ENCODE measurements at places on chromosomes 1 and 21.

DNA sequence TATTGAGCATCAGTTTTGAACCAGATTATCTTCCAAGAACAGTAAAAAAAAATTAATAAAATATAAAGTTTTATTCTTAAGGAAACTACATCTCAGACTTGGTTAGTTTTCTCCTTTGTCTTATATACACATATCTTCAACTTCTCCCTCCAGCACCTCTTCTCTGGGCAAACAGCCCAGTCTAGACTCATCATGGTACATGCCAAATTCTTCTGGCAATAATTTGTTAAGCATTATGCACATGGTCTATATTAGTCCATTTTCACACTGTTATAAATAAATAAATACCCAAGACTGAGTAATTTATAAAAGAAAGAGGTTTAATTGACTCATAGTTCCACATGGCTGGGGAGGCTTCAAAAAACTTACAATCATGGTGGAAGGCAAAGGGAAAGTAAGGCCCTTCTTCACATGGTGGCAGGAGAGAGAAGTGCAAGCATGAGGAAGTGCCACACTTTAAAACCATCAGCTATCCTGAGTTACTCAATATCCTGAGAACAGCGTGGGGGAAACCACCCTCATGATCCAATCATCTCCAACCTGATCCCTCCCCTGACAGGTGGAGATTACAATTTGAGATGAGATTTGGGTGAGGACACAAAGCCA is 108.7 kb upstream of the RNPC3 start:
- no peak for DNase-seq

DNA sequence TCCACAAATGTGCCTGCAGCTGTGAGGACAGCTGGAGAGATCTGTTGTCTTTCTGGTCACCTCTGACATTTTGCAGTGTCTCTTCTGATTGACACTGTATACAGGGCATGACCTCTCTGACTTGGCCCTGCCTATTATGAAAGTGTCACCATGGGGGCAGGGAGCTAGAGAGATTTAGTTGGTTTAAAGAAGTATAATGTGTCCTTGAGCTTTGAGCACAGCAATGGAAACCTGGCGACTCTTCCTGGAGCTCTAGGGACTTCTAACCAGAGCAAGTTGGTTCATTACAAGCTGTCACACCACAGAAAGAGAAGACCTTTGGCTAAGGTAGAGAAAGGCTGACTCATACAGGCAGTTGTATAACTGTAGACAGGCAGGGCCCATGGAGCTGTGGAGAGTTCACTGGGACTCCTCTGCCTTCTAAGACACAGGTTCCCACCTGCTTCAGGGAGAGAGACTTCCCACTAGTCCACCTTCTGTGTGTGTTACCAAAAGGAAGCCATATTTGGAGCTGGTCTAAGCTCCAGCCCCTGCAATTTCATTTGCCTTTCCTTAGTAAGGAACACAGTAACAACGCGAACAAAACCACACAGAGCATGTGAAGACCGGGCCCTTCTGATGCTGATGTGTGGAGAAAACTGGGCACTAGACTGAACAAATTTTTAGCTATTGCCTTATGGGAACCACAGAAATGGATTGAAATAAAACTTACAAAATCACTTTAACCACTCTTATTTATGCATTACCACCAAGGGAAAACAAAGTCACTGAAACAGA is 90.5 kb upstream of the ADAR start:
- DNase-seq, result no peak

DNA sequence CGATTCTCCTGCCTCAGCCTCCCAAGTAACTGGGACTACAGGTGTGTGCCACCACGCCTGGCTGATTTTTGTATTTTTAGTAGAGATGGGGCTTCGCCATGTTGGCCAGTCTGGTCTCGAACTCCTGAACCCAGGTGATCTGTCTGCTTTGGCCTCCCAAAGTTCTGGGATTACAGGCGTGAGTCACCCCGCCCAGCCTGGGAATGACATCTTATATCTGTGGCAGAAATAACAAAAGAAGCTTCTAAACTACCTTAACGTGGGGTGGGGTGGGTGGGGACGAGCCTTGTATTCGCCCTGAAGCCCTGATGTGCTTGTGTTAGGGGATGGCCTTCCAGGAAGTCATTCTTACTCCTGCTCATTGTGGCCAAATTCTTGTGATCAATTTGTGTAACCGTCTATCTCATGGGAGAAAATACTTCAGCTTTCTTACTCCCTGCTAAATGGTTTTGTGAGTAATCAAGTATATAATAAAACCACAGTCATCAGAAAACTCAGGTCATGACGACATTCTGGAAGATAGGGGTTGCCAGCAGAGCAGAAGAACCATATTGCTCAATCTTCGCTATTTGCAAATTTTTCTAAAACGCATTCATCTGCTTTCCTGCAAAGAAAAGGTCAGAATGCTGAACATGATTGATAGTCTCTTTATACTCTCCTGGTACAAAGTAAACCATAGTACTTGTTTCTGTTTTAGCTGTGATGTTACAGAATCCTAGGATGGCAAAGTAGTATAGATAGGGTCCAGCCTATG is 63.2 kb downstream of the DIRAS3 start:
- DNase-seq, result no peak

GRCh38 chr1:118271883-118272282 is 86.9 kb upstream of the SPAG17 start:
- DNase-seq, result no peak

DNA sequence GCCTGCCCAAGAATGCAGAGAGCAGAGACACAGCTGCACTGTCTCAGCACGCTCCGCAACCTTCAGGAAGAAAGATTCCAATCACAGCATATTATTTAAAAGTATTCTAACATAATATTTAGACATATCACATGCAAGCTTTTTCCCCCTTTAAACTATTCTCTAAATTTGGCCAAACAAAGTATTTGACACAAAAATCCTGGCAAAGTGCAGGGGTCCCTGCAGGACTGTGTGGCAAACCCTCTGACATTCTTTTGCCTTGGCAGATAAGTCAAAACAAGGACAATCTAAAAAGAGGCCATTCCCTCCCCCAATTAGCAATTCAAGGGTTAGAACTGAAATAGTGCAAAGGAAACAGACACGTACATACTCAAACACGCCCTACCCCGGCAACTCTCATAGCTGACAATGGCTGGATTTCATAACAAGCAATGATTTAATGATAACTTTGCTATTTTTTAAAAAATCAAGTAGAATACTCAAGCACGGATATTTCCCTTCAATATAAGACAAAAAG is 225.3 kb downstream of the MRPL39 start:
- no peak for DNase-seq

DNA sequence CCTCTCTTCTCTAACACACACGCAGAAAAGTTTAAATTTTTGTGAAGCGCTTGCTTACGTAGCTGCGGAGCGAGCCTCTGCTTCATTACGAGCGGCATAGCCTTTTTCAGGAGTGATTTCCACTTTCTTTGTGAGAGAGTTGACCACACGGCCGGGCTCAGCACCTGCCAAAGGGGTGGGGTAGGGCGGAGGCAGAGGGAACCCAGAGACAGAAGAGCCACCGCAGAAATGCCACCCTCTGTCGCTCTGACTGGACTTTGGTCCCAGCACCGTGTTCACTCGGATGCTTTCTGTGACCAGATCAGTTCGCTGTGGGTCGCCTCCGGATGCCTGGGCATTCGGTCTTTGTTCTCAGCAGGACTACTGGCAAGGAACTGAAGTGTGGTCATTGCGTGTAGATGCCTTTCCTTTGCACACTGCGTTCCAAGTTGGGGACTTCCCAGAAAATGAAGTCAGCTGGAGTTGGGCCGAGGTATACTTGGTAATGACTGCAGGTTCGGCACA is 883 bp downstream of the CHODL start:
- DNase-seq, result no peak

DNA sequence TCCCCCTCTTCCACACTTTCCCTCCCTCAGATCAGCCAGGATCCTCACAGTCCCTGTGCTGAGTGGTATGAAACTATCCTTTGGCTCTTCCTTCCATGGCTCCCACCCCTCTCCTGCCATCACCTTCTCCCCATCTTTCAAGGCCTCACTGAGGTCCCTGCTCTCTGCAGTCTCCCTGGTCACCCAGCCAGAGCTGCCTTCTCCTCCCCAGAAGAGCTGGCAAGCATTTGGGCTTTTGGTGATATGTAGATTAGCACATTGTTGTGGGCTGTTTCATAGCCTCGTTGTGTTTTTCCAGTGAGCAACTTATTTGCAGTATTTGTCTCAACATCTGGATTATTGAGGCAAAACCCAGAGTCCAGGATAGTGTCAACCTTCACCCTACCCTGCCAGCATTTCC is 2.2 kb downstream of the CSF1 start:
- DNase-seq, result no peak

GRCh38 chr21:33244779-33245105 is 15.0 kb downstream of the IFNAR2 start:
- DNase-seq, result no peak

- no peak for DNase-seq
These were observed 49.2 kb upstream of the ZC3H12A start for GRCh38 chr1:37425221-37425620.
